ENCODE measurements at places on chromosomes 1 and 21. TPM values are rescaled to one million over a fixed set of nuclear protein-coding genes. Genes with fewer than 3 reads are reported as not detected.

Gene TCHH
- total RNA-seq = 0.02 TPM

Gene DCDC2B
- 0.14 TPM for total RNA-seq

Gene LCE3E
- total RNA-seq = not detected

Gene BSND
- not detected for total RNA-seq

Gene WNT2B
- not detected for total RNA-seq

Gene MCOLN2
- 10.4 TPM for total RNA-seq

Gene SPRR2E
- not detected for total RNA-seq

Gene RASAL2
- total RNA-seq = not detected

Gene OLFML3
- 0.35 TPM for total RNA-seq

Gene PDPN
- total RNA-seq = not detected

Gene GJB5
- not detected for total RNA-seq

Gene OR6K2
- total RNA-seq = not detected

Gene OR14A16
- total RNA-seq = not detected

Gene PROK1
- total RNA-seq = not detected

Gene DYNLT5
- not detected for total RNA-seq

Gene IPP
- 10.3 TPM for total RNA-seq

Gene ITLN2
- total RNA-seq = not detected

Gene RIMS3
- total RNA-seq = 3.9 TPM

Gene CASQ1
- not detected for total RNA-seq

Gene GJA4
- not detected for total RNA-seq

Gene KLHDC7A
- total RNA-seq = not detected

Gene RGS1
- 20.2 TPM for total RNA-seq

Gene C8A
- total RNA-seq = not detected

Gene CRP
- total RNA-seq = not detected

Gene TDRD10
- total RNA-seq = not detected

Gene BEST4
- 0.78 TPM for total RNA-seq

Gene OR2AK2
- total RNA-seq = not detected

Gene KLHL20
- total RNA-seq = 21.1 TPM

Gene LPAR3
- 3.6 TPM for total RNA-seq

Gene KIF17
- total RNA-seq = not detected

Gene RGS16
- 4.2 TPM for total RNA-seq

Gene SHISA4
- total RNA-seq = 0.53 TPM

Gene LCE2B
- total RNA-seq = not detected
